NCI-H1417 treated with DMSO at 0.1 percent for 48 hours (cell line): ENCODE measurements at places on chromosomes 4 and X.

GRCh38 chr4:657338-657833 lies 16.7 kb downstream of the ATP5ME start:
- DNase-seq = no peak

DNA sequence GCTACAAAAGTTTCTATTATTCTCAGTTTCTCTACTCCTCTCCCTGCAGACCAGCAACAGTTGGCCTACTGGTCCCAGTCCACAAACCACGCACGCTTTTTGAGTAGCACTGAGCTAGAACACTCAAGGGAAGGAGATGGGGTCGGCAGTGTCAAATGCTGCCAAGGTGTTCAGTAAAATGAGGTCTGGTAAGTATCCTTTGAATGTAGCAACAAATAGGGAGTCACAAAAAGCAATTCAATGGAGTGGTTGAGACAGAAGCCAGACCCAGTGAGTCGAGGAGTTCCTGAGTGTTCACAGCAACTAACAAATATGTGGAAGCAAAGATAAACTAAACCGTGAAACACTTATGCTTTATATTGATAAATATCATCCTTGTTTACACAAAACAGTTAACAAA lies 355.7 kb downstream of the MID1IP1 start:
- no peak for DNase-seq

DNA sequence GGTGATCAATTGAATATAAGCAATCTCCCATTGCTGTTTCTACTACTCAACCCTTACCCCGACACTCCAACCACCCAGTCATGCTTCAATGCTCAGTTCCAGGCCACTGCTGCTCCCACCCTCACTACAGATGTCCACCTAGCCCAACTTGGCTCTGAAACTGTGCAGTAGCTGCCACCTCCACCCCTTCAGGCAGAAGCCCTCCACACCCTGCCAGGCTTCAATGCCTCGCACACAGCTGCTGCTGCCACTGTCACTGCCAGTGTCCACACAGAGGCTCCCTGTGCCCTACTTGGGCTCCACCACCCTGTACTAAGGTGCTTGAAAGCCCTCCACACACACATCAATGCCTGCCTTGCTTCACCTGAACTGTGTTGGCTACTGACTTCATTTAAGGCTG lies 34.6 kb downstream of the LAMTOR3 start:
- DNase-seq = no peak

GRCh38 chrX:141669689-141670088 lies 28.9 kb downstream of the SPANXD start:
- no peak for DNase-seq

DNA sequence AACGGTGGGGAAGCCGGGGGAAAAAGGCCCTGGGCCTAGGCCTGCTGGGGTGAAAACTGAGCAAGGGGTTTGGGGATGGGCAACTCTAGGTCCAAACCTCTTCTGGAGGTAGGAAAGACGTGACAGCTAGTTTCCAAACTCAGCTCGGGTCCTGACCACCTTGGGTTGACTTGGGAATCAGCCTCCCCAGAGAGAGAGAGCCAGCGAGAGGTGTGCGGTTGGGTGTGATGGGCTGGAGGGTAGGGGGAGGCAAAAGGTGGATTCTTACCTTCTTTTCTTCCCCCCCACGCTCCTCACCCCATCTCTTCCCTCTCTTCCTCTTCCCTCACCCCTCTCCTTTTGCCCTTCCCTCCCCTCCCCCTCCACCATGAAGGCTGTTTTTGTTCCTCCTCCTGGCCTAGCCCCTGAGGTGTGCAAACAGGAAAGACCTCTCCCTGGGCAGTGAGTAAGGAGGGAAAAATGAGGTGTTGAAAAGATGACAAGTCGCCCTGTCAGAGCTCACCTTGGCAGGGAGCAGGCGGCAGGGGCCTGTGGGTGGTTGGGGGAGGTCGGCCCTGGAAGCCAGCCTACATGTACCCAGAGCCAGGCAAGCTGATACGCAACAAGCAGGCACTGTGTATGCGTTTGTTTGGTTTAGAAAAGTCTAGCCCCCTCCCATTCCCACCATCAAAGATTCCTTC lies 14.8 kb downstream of the PJA1 start:
- no peak for DNase-seq
